Endothelial cell of umbilical vein (primary cell): ENCODE measurements at places on chromosomes 7 and 10.

- no peak for DNase-seq
Observed at GRCh38 chr7:77995717-77996116, 197.1 kb downstream of the PHTF2 start.

DNA sequence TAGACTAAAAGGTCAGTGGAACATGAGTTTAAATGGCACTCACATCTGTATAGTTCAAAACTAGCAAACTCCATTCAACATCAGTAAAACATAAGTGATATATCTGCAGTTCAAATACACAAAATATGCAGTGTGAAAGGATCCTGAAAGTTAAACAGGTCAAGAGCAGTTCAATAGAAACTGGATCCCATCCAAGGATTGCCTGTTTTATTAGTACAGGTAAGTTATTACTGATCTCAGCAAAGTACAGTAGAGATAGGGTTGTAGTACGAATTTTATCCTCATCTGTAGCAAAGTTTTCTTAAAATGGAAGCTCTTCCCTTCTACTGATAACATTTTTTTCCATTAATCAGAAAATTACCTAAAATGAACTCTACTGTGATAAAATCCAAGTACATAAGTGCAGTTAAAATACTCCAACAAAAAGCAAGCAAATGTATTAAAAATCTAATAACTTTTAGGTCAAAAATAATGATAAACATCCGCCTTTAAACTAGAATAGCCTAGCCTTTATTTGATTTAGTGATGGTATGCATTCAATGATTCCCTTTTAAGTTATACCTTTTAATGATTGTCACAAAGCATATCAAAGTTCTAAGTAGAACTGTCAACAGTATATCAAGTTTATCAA lies 2.2 kb downstream of the ZNF800 start:
- no peak for DNase-seq

DNA sequence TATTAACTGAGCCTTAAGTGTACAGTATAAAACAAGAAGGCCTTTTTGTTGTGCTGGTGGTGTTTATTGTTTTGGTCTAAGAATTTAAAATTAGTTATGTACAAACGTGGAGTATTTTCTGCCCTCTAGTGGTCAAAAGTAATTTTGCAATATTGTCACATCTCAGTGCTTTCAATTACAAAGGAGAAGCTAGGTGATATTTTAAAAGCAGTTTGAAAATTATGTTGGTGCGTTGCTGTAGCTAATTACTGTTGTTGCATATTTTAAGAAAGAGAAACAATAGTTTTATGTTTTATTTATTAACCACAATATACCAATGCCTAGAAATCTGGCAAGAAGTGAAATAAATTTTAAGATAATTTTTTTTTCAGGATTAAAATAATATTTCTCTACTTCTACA lies 11.4 kb downstream of the NPVF start:
- peak; percentile 60 for DNase-seq

GRCh38 chr7:3338161-3338560 lies 37.1 kb downstream of the SDK1 start:
- no peak for DNase-seq

DNA sequence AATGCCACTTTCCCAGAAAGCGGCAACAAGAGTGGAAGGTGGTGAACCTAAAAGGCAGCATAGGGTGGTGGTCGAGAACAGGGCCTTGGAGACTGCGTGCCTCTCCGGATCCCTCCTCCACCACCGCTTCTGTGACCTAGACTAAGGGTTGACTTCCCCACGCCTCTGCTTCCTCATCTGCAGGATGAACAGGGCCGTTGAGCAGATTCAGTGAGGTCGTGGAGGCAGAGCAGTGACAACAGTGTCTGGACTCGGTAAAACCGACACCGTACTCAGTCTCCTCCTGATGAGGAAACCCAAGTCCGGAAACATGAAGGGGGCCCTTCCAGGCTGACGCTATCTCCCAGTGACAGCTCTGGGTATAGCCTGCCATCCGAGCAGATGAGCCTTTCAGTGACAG lies 162.6 kb downstream of the CELF2 start:
- no peak for DNase-seq

- DNase-seq = no peak
Observed at GRCh38 chr10:9745158-9745557, 1272.5 kb upstream of the CELF2 start.

- no peak for DNase-seq
Observed at GRCh38 chr10:86647773-86648703, 6.3 kb upstream of the OPN4 start.

- DNase-seq = no peak
Observed at GRCh38 chr7:69640216-69640615, 41.9 kb downstream of the AUTS2 start.
